ENCODE measurements at places on chromosomes 12 and 14. TPM values are rescaled to one million over a fixed set of nuclear protein-coding genes. Genes with fewer than 3 reads are reported as not detected.

Gene UBE2N
- 80.5 TPM for total RNA-seq

Gene WNT1
- 0.29 TPM for total RNA-seq

Gene SERPINA12
- total RNA-seq: not detected

Gene CMA1
- total RNA-seq: 0.29 TPM

Gene GPR162
- total RNA-seq: 12.3 TPM

Gene GSC
- total RNA-seq: not detected

Gene ACOT4
- total RNA-seq: 2.6 TPM

Gene FLRT2
- 20.5 TPM for total RNA-seq

Gene MSRB3
- 95.3 TPM for total RNA-seq

Gene LALBA
- not detected for total RNA-seq

Gene NTN4
- total RNA-seq: 35.1 TPM

Gene FOXA1
- 17.3 TPM for total RNA-seq

Gene RFX4
- total RNA-seq: 0.26 TPM

Gene AICDA
- total RNA-seq: 2.2 TPM

Gene IL31
- total RNA-seq: not detected

DNA sequence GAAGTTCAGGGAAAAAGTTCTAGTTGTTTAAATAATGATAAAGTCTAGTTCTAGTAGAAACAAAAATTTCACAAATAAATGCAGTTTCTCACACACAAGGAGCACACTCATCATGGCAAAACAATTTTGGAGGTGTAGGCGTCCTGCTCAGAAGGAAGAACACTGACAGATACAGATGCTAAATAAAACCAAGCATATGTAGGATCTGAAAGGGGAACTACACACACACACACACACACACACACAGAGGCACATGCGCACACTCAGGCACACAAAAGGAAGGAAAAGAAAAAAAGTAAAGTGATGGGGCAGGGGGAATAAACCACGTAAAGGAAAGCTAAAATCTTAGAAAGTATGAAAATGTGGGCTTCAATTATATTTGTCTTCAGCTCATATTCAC is 117.7 kb downstream of the SOX5 start:
- DNase-seq: no peak

- DNase-seq: no peak
Observed at GRCh38 chr12:104910196-104910840, 47.8 kb downstream of the SLC41A2 start.

DNA sequence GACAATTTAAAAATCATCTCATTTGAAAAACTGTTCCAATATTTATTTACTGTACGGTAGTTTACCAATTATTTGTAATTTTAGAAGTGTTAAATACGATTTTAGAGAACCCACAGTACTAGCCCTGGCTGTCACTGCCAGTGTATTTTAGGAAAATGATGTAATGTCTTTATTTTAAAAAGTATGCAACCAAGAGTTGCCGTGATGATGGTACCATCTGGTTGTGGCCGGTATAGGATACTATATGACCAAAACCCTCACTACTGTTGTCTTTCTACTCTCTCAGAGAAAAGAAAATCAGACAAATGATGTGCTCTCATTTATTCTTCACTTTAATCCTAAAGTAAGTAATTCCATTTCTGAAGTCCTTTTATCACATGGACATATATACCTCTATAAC is 395.0 kb downstream of the FOXG1 start:
- DNase-seq: no peak

- no peak for DNase-seq
Observed at GRCh38 chr12:20458011-20458410, 89.7 kb downstream of the PDE3A start.

DNA sequence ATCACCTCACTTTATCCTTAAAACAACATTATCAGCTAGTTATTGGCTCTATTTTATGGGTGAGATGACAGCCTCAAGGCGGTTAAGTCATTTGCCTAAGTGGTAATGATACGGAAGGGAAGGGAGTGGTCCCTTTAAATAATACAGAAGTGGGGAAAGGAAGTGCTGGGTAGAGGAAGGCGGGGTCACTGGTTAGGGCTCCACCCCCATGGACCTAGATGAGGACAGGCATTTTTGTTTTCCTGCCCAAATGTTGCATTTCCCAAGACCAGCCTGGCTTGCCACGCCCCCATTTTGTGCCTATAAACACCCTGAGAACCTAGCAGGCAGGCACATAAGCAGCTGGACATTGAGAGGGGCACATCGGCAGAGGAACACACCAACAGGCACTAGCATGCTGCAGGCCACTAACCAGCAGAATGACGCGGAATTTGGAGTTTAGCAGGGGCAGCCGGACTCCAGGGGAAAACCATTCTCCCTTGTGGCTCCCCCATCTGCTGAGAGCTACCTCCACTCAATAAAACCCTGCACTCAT is 100.9 kb downstream of the EPS8 start:
- DNase-seq: peak; percentile 49

GRCh38 chr14:75249251-75249957 is 29.2 kb upstream of the FOS start:
- peak; percentile 42 for DNase-seq

DNA sequence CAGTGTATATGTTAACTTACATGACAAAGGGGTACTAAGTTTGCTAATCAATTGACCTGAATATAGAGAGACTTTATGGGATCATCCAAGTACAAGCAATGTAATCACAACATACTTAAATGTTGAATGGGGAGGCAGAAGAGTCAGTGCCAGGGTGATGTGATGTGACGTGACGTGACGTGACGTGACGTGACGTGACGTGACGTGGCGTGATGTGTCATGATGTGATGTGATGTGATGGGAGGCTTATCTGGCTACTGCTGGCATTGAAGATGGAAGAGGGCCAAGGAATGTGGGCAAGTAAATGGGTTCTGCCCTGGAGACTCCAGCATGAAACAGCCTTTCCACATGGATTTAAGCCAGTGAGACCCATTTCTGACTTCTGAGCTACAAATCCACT is 38.2 kb upstream of the PRB4 start:
- DNase-seq: no peak

DNA sequence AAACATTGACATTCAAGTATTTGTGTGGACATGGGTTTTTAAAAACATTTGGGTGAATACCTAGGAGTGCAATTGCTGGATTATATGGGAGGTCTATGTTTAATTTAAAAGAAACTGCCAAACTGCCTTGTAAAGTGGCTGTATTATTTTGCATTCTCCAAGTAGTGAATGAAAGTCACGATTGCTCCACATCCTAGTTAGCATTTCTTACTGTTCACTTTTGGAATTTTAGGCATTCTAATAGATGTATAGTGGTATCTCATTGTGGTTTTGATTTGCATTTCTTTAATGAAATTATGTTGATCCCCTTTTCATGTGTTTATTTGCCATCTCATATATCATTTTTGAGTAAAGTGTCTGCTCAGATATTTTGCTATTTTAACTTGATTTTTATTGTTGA is 159.5 kb downstream of the FOXG1 start:
- DNase-seq: no peak

DNA sequence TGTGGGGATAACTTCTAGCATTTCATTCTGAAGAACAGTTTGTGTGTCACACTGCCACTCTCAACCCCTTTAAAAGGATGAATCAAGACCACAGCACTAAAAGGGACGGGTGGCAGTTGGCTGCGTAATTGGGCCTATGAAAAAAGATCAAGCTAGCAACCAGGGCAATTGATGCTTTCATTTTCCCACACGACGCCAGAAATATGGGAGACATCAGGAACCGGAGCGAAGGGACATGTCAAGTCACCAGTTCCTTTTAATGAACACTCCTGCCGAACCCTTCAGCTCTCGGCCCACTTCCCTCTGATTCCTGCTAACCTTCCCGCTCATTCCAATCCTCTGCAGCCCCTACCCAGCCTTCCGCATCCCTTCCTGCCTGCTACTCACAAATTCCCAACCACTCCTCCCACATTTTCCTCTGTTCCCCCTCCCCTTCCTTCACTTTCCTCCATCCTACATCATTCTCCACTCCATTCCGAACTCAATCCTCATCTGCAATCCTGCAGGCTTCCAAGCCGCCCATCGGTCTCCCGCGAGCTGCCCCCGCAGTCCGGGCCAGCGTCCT is 753 bp downstream of the CSRNP2 start:
- DNase-seq: no peak

- no peak for DNase-seq
Observed at GRCh38 chr14:101473045-101473729, 88.1 kb upstream of the DIO3 start.

GRCh38 chr14:86057018-86057667 is 527.2 kb downstream of the FLRT2 start:
- no peak for DNase-seq

GRCh38 chr12:1799882-1800400 is 20.4 kb upstream of the LRTM2 start:
- DNase-seq: no peak

- no peak for DNase-seq
Observed at GRCh38 chr14:88143810-88144209, 138.9 kb downstream of the GPR65 start.

DNA sequence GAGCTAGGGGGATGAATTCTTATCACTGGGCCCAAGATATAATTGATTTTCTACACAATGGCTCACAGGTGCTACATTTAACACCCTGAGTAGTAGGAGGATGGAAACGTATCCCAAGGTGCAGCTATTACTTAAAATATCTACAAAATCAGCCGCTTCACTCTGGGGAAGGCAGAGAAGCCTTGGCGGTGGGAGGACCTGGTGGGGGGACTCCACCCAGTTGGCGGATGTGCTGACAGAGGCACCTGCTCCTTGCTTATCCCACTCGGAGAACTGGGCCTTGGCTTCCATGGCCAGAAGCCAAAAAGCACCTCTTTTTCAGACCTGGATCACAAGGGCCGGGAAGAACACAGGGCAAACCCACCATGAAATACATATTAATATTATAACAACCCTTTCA is 106.3 kb downstream of the OTX2 start:
- DNase-seq: no peak

DNA sequence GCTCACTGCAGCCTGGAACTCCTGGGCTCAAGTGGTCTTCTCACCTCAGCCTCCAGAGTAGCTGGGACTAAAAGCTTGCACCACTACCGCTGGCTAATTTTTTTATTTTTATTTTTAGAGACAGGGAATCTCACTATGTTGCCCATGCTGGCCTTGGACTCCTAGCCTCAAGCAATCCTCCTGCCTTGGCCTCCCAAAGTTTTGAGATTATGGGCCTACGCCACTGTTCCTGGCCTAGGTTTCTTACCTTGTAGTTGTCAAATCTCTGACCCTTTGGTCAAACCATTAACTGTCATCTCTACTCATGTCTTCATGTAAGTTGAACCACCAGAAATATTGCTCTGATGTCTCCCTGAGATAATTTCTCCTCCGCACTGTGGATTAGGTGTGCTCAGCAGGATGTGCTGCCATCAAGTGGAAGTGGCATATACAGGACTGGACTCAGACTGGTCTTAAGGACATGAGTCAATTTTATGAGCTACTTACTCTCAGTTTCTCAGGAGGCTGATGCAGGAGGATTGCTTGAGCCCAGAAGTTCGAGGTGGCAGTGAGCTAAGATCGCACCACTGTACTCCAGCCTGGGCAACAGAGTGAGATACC is 28.5 kb downstream of the ACTR6 start:
- no peak for DNase-seq

GRCh38 chr14:46344327-46344937 is 307.1 kb downstream of the RPL10L start:
- no peak for DNase-seq

DNA sequence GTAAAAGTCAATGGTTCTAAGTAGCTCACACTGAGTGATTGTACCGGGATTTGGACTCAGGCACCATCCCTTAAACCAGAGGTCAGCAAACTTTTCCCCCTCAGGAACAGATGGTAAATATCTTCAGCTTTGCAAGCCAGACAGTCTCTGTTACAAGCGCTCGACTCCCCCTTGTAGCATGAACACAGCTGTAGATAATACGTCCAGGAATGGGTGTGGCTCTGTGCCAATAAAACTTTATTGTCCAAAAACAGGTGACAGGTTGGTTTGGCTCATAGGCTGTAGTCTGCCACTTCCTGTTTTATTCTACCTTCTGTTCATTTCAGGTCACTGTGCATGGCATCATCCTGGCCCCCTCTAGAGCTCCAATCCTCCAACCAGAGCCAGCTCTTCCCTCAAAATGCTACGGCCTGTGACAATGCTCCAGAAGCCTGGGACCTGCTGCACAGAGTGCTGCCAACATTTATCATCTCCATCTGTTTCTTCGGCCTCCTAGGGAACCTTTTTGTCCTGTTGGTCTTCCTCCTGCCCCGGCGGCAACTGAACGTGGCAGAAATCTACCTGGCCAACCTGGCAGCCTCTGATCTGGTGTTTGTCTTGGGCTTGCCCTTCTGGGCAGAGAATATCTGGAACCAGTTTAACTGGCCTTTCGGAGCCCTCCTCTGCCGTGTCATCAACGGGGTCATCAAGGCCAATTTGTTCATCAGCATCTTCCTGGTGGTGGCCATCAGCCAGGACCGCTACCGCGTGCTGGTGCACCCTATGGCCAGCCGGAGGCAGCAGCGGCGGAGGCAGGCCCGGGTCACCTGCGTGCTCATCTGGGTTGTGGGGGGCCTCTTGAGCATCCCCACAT is 7.6 kb downstream of the BDKRB1 start:
- no peak for DNase-seq

DNA sequence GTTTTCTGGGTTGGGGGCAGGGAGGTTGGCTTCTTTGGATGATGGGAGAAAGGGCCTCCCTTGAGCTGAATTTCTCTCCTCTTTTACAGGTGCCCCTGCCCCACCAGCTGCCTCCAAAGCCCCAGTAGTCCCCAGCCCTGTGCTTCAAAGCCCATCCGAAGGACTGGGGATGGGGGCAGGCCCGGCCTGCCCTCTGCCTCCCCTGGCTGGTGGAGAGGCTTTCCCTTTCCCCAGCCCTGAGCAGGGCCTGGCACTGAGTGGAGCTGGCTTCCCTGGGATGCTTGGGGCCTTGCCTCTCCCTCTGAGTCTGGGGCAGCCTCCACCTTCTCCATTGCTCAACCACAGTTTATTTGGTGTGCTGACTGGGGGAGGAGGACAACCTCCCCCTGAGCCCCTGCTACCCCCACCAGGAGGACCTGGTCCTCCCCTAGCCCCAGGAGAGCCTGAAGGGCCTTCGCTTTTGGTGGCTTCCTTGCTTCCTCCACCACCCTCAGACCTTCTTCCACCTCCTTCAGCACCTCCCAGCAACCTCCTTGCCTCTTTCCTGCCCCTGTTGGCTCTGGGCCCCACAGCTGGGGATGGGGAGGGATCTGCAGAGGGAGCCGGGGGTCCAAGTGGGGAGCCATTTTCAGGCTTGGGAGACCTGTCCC is 4.0 kb downstream of the MBD6 start:
- DNase-seq: no peak

- DNase-seq: no peak
Observed at GRCh38 chr14:100561005-100561404, 26.2 kb downstream of the BEGAIN start.

- DNase-seq: peak; percentile 49
Observed at GRCh38 chr14:70698288-70698687, 56.6 kb downstream of the TTC9 start.

GRCh38 chr12:11662369-11662768 is 12.9 kb downstream of the ETV6 start:
- no peak for DNase-seq

- no peak for DNase-seq
Observed at GRCh38 chr12:4141348-4142270, 132.0 kb upstream of the CCND2 start.

DNA sequence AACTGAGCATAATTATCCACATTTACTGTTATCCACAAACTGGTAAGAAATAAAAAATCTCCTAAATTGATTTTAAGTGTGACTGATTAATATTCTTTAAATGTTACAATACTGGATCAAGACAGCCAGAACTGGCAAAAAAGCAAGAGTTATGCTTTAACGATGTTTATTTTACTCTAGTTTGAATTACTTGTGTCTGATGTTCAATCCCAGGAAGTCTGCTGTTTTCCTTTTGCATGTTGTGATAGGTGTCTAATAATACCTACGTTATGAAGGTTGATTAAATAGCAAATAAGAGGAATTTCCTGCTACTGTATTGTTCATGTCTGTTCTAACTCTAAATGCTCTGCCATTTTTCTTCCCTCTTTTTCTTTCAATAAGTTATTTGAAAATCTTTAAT is 34.4 kb upstream of the OTOGL start:
- DNase-seq: no peak

Data from mucosa of gallbladder (tissue), 1 donor.